ENCODE measurements at places on chromosomes 2 and 18.

DNA sequence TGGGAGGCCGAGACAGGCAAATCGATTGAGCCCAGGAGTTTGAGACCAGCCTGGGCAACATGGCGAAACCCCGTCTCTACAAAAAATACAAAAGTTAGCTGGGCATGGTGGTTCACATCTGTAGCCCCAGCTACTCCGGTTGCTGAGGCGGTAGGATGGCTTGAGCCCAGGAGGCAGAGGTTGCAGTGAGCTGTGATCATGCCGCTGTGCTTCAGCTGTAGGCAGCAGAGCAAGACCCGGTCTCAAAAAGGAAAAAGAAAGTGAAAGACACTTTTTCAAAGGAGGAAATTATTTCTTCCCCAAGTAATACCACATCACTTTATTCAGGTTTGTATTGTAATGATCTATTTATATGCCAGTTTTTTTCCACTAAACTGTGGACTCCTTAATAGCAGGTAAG, 35.7 kb upstream of the TAF4B start:
- no peak for DNase-seq

- DNase-seq, result no peak
These were observed 96.7 kb downstream of the DGKD start for GRCh38 chr2:233450864-233451575.

DNA sequence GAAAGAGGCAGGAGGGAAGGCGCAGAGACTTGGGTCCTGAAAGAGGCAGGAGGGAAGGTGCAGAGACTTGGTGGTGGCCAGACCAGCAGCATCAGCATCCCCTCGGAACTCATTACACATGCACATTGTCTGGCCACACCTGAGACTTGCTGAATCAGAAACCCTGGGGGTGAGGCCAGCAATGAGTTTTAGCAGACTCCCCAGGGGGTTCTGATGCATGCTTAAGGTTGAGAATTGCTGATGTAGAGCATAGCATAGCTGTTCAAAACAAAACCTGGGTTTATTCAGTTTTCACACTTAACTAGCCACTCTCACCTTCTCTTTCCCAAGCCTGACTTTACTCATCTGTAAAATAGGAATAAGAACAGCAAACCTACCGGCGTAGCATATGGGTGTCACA, 122.9 kb downstream of the MRO start:
- DNase-seq, result no peak

- no peak for DNase-seq
These were observed 10.6 kb downstream of the TLK1 start for GRCh38 chr2:171149986-171150693.

DNA sequence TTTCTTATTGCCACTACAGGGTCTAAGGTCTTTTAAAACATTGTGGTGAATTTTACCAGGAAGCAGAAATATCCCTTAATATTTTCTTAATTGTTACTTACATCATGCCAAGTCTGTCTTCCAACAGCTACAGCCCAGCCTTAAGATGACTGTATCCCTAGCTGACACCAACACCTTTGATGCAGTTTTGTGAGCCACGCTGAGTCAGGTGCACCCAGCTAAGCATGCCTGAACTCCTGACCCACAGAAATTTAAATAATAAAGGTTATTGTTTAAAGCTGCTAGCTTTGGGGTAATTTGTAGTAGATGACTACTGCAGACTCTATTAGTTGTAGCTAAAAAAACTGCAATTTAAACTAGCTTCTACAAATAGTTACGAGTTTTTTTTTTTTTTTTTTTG, 1757.9 kb upstream of the LRRTM1 start:
- DNase-seq, result no peak

DNA sequence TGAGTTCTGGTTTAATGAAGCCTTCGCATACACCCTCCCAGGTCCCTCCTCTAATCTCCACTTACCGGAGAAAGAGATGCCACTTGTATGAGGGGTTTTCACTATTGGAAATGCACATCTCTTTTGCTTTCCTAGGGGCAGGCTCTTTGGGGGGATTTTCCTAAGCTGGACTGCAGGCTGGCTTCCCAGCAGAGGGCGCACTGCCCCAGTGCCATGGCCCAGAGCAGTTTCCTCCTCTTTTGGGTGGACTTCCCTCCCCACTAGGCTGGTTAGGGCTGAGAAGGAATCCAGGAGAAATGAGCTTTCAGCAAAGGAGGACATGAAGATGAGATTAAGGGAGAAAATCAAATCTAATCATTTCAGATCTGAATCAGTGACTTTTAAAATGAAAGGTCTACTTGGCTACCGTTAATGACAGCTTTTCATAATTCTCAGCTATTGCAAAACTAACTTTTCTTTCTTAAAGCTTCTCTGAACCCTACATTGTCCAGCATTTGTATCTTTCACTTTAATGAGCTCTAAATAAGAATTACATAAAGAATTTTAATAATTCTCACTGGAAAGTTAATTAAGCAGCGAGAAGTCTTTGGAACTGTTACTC, 784.1 kb upstream of the FANCL start:
- no peak for DNase-seq

DNA sequence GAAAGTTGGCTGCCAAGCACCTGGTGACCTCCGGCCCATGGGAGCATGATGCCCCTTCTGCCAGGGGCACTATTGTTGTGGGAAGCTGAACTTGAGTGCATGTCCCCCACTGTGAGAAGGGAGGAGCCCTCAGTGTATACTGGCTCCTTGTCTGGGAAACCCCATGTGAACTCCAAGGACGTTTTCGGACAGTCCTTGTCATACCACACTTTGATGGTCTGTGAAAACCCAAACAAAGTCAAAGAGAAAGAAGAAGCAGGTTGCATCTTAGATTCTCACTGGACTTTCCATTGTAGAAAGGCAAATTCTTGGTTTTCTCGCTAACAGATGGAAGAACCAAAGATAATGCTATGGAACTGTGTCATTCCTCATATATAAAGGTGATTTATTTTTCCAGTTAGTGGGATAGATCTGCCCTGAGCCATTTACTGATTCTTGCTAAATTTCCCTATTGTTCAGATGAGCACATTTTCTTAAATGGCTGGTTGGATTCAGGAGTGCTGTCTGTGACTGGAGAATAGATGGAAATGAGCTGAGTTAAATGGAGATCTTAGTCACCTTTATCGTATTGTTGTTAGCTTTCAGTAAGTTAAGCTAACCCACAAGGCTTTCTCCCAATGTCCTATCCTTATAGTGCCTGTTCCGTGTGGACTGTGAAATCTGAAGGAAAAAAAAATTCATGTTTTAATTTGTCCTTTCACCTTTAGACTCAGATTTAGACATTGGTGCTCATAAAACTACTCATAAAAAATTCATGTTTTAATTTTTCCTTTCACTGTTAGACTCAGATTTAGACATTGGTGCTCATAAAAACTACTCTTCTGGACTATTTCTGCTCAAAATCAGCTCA, 166.6 kb downstream of the ACTR3 start:
- DNase-seq, result no peak

DNA sequence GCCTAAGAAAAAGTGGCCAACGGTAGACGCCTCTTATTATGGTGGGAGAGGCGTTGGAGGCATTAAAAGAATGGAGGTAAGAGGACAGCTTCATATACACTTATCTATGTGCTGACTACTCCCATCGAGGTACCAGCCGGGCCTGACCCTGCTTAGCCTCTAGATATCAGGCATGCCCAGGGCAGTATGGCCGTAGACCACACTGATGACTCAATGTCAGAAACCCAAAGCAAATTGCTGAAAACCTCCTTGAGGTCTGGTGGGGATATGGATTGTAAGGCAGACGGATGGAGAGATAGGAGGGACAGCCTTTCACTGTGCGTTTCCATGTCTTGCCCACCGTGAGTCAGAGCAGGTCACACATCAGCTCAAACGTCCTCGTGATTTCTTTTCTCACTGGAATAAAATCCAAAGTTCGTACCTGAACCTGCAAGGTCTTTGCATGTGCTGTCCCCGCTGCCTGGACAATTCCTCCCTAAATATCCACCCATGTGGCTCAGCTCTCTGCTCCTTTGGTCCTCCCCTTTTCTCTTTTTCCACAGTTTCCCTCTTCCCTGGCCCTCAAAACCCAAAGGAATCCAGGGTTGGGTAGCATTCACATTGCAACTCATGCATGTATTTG, 168.9 kb downstream of the ANTXR1 start:
- no peak for DNase-seq

GRCh38 chr2:168565112-168565511, 109.0 kb downstream of the CERS6 start:
- no peak for DNase-seq

Measured in stimulated activated CD4-positive, alpha-beta T cell treated with anti-CD3 and anti-CD28 coated beads, Interleukin-1b, Interleukin-23, amount 100 ng/mL, for 24 hours (primary cell).